NCI-H226 (cell line): ENCODE measurements at places on chromosomes 4 and X.

DNA sequence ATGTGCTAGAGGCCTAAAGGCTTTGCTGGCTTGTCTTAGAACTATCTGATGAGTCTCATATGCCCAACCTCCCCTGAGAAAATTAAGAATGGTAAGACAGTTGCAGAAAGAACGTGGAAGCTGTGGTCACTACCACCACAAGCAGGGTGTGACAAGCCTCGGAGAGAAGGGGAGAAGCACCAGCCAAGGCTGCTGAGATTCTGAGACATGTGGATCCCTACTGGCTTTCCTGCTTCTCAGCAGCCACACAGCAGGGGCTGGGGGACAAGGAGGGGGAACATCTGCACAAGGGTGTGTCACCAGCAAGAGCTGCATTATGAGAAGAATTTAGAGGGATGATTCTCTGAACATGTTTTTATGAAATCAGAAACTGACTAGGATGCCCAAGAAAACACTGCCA lies 19.4 kb downstream of the TAPT1 start:
- DNase-seq: no peak

DNA sequence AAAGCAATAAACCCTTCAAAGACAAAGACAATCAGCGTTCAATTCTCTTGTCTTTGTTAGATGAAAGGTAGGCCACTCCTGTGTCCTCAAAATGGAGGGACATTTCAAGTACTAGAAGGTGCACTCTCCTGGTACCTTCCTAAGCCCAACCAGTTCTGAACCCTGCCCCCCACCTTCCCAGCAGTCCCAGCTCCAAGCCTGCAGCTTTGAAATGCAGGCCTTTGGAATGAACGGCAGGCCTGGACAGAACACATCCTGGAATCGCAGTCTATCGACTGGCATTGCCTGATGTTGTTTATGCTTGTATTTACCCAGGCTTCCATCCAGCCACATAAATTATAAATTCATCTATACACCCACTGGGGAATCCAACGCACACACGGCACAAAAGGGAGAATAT lies 47.4 kb downstream of the RASGEF1B start:
- no peak for DNase-seq

DNA sequence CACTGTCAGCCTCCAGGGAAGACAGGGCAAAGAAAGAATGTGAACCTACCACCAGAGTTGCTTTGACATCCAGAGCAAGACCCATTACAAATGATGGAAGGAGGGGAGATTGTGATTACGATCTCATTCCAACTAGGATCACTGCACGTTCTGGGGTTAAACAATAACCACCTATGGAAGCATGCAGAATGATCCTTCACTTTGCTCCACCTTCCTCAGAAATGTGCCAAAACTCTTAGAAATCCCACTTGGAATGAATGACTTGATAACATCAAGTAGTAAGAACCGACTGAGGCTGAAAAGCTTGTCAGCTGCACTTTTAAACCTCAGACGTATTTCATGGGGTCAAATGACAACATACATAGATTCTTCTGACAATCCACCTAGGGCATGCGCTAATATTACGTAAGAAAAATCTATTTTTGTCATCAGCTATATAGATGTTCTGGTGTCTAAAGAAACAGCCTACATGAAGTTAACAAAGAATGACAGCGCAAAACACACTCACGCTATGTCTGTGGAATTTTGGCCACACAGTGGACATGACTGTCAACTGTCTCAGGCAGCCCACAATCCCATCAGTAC lies 3.5 kb upstream of the STS start:
- no peak for DNase-seq

GRCh38 chr4:120079839-120080520 lies 13.3 kb upstream of the MAD2L1 start:
- DNase-seq: no peak

DNA sequence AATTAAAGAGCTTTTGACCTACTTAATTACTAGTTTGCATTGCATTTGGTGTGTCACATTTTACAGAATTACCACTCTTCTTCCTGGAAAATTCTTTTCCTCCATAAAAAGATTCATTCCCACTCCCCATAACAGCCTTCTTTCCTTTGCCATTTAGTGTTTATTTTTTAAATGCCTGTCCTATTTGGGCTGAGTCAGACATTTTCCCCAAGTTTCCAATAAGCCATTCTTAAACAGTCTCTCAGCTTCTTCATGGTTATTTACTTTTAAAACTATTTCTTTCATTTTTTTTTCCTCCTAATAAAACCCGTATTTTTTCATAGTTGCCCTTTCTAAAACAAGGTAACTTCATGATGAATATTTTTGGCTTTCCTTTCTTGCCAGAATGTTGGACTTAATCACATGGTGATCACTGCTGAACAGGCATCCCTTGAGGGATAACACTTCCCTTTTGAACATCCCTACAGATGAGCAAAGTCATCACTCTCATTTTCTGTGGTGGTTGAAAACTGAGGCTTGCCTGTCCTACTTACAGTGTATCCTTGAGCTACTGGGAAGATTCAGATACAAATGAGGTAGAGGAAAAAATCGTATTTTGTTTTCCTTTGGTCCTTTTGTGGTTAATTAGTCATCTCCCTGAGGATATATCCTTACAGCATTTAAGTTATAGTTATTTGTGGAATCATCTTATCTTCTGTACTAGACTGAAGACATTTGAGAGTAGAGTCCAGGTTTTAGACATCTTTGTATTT lies 520.5 kb upstream of the NR3C2 start:
- peak; percentile 50 for DNase-seq

DNA sequence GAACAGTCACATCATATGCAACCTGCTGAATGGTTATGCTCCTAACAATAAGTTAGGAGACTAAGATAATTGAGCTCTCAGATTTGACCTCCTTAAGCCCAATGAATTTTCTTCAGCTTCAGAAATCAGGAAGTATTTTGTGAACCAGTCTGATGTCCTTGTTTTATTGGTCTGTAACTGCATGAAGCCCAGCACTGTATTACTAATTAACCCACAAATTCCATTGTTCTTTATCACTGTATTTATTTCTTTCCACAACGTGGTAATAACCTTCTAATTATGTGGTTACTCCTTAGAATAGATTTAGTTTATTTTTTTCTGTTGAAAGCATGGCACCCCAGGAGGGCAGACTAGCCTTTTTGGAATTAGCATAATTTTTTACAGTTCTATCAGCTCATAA lies 3.9 kb upstream of the MFAP3L start:
- DNase-seq: no peak

- DNase-seq: peak; percentile 32
These were observed 32.4 kb upstream of the BLTP1 start for GRCh38 chr4:122119739-122120138.

DNA sequence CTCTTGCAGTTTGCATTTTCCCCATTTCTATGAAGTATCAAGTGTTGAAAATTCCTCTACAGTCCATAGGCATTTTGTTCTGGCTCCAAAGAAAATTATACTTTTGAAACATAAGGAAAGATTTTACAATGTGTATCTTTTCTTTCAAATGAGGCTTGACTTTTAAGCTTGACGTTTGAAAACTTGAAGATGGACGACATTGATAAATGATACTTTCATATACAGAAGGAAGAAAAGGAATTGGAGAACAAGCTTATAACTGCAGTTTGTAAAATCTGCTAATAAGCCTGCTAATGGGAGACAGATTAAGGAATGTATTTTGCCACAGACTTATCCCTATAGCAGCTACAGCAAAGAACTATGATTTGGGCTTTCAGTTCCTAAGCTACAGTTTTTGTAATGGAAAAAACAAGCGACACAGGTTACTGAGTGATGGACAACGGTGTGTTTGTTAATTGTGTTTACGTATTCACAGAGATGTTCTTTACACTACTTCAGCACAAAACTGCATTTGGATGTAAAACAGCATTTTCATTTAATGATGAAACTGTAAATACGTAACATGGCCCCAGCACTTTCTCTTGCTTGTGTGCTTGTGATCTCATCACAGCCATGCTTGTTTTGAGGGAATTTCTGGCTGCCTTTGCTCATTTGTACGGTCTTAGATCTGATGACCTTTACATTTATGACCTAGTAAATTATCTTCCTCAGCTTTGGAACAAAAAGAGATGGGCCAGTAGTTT lies 83.2 kb upstream of the FAT1 start:
- DNase-seq: no peak

GRCh38 chrX:119614776-119615175 lies 8.6 kb upstream of the NKRF start:
- no peak for DNase-seq

DNA sequence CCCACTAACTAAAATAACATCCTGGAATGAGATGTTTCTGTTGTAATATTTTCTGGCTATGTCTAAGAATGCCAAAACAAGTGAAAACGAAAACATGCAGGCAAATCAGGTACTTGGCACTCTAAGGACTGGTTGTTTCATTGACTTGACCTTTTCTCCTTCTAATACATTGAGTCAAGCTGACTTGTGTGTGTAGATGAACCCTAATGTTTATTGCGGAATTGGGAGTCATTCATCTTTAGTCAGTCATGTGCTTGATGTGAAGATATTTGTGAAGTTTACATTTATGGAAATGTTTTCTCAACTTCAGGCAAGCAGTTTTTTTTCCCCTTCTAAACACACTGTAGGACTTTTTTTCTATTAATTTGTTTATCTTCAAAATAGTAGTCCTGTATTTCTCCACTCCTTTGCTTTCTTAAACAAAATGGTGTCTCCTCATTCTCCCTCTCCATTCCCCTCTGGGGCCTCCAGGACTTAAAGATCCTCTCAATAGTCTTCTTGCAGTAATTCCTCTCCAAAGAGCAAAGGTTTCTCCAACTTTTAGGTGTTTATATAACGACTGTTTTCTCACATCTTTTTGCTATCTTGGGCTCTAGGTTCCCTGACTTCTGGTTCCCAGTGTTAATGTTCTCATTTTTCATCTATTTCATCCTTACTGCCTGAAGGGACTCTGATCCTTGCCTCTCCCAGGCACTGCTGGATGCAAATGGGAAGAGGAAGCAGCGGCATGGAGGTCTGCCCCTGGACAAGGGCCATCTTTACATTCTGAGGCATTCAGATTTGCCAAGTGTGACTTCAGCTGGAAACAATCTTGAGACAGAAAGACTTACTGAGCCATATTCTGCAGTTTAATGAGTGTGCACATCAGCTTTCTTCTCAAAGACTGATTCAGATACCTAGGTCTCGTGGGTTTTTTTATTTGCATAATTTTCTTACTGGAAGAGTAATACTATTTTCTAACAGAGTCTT lies 166.4 kb downstream of the ARHGAP6 start:
- DNase-seq: peak; percentile 84

DNA sequence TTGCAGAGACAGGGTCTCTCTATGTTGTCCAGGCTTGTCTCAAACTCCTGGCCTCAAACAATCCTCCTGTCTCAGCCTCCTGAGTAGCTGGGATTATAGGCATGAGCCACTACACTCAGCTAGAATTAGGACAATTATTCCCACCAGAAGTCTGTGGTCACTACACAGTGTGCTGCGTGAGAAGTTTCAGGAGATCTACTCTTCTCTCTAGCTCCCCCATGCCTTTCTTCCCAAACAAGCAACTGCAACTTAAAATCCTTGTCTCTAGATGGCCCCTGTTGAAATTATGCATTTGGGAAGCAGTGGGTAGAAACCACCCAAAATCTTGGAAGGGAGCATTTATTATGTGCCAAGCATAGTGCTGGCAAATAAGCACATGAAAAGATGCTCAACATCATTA lies 21.1 kb upstream of the MAP7D3 start:
- DNase-seq: no peak

GRCh38 chr4:24287096-24287495 lies 297.3 kb downstream of the DHX15 start:
- no peak for DNase-seq

DNA sequence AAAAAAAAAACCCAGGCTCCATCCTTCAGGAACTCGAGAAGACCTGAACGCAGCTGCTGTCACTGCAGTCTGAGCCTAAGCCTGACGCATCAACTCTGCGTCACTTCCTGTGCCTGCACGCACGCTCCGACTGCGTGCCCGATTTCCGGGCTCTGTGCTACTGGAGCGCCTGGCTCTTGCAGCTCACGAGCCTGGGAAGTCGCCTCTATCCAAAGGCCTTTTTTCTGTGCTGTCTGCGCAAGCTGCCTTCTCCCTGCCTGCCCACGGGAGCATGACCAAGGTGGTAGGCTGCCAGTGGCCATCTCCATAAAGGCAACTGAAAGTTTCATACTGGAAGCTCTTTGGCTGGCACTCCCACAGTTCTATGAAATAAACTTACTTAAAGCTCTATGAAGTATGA lies 9.9 kb upstream of the GASK1B start:
- no peak for DNase-seq

DNA sequence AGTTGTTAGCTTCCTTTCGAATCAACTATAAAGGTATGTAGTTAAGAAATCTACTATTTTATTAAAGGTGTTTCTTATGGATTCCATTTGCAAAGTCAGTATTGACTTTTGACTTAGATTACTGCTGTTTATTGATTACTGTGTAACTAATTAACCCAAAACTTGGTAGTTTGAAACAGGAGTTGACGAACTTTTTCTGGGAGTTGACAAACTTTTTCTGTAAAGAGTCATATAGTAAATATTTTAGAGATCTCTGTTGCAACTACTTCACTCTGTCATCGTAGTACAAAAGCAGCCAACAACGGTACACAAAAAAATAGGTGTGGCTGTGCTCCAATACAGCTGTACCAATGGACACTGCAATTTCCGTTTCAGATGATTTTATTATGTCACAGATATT lies 30.2 kb downstream of the AGA start:
- DNase-seq: no peak

DNA sequence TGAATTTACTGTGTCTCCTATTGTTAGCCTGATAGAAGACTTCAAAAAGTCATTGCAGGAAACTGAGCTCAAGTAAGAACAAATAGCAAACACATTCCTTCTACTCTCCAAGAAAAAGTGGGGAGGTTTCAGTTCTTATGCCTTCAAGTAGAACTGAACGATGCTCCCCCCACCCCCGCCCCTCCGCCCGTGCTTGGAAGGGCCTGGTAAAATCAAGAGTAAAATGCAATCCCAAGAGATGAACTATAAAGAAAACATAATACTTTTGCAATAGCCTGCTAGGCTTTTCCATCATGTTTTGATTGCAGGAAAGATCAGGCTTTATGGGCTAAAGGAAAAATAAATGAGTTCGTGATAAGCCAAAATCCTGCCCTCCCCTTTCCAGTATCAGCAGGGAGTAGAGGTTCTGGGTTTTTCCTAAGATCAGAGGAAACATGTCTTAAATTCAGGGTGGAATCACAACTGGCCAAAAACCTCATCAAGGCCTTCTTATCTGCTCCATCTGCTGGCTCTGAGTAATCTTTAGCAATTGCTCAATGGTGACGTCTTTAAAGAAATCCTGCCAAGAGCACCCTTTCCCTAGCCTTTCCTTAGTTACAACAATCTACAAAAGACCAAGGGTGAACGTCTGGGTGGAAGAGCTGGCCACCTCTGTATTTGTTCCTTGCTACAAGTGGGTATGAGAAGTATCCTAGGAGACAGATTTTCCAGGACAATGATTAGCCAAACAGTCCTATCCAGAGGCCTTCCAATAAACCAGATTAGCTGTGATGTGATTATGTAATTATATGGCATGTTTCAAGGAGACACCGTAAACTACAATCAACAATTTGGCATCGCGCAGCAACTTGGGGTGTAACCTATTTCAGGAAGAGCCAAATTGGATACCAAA lies 66.3 kb upstream of the FAM9C start:
- peak; percentile 82 for DNase-seq

DNA sequence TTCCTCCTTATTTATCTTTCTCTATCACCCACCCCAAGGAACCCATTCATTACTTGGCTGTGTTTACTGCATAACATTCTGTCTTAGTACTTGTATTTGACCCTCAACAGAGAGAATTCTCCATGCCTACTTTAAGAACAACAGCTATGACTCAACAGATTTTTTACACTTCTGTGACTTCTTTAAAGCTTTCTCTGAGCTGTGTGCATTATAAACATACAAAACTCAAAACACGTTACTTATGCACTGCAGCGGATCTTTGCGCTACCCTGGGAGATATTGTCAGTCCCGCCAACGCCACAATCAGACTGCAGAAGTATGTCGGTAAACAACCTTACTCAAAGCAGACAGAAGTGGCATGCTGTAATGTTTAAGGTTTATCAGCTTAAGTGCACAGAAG lies 35.1 kb downstream of the PRKX start:
- no peak for DNase-seq
